ENCODE measurements at places on chromosomes 7 and 10.

DNA sequence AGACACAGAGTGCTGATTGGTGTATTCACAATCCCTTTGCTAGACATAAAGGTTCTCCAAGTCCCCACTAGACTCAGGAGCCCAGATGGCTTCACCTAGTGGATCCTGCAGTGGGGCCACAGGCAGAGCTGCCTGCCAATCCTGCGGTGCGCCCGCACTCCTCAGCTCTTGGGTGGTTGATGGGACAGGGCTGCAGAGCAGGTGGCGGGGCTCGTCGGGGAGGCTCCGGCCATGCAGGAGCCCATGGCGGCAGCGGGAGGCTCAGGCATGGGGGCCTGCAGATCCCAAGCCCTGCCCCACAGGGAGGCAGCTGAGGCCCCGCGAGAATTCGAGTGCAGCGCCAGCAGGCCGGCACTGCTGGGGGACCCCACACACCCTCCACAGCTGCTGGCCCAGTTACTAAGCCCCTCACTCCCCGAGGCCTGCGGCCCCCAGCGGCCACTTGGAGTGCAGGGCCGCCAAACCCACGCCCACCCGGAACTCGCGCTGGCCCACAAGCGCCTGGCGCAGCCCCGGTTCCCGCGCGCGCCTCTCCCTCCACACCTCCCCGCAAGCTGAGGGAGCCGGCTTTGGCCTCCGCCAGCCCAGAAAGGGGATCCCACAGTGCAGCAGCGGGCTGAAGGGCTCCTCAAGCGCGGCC is 7.7 kb upstream of the BET1 start:
- H3K27ac ChIP-seq: no peak overlapping the region
- no peaks in the 10 kb centered on the region for H3K27me3 ChIP-seq
- no peak for DNase-seq

GRCh38 chr7:91367812-91368578 is 103.8 kb downstream of the FZD1 start:
- H3K4me1 ChIP-seq: no peaks in the 10 kb centered on the region
- no peak for DNase-seq
- no peaks in the 10 kb centered on the region for H3K36me3 ChIP-seq
- no peak overlapping the region for H3K4me3 ChIP-seq

GRCh38 chr10:113491967-113492565 is 60.8 kb upstream of the HABP2 start:
- no peak overlapping the region for H3K4me3 ChIP-seq
- no peaks in the 10 kb centered on the region for H3K4me1 ChIP-seq
- H3K36me3 ChIP-seq: no peaks in the 10 kb centered on the region

DNA sequence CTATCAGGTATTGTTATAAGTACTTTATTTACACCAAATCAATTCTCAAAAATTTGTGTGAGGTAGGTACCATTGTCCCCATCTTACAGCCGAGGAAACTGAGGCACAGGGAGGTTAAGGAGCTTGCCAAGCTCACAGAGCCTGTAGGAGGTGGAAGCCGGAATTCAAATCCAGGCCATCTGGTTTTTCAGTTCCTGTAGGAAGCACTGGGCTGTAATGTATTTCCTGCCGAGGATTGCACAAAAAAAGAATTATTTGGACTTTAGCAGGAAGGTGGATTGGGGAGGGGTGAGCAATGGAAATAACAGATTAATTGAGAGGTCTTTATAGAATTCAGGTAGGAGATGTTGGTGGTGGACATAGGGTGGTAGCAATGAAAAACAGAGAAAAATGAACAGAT is 315.3 kb upstream of the AUTS2 start:
- no peaks in the 10 kb centered on the region for H3K4me1 ChIP-seq
- H3K27ac ChIP-seq: no peak overlapping the region
- no peaks in the 10 kb centered on the region for H3K36me3 ChIP-seq
- no peak for DNase-seq
- H3K27me3 ChIP-seq: no peaks in the 10 kb centered on the region

DNA sequence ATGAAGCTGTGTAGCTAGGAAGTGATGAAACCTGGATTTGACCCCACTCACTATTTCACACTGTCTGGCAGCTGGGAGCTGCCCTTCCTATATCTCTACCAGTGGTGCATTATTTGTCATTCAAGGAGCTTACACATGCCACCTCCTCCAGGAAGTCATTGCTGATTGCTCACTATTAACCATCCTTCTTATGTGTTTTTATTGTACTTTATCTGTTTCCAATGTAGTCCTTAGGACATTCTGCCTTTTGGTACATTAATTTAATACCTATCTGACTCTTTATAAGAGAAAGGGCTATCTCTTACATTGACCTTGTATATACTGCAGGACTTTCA is 31.0 kb downstream of the HHEX start:
- no peak overlapping the region for H3K4me3 ChIP-seq
- no peaks in the 10 kb centered on the region for H3K4me1 ChIP-seq
- H3K36me3 ChIP-seq: no peaks in the 10 kb centered on the region
- DNase-seq: no peak
- no peaks in the 10 kb centered on the region for H3K27me3 ChIP-seq

- H3K36me3 ChIP-seq: no peaks in the 10 kb centered on the region
- no peak overlapping the region for H3K27ac ChIP-seq
- H3K27me3 ChIP-seq: no peaks in the 10 kb centered on the region
These were observed 128.5 kb downstream of the TACC2 start for GRCh38 chr10:122117475-122117874.

DNA sequence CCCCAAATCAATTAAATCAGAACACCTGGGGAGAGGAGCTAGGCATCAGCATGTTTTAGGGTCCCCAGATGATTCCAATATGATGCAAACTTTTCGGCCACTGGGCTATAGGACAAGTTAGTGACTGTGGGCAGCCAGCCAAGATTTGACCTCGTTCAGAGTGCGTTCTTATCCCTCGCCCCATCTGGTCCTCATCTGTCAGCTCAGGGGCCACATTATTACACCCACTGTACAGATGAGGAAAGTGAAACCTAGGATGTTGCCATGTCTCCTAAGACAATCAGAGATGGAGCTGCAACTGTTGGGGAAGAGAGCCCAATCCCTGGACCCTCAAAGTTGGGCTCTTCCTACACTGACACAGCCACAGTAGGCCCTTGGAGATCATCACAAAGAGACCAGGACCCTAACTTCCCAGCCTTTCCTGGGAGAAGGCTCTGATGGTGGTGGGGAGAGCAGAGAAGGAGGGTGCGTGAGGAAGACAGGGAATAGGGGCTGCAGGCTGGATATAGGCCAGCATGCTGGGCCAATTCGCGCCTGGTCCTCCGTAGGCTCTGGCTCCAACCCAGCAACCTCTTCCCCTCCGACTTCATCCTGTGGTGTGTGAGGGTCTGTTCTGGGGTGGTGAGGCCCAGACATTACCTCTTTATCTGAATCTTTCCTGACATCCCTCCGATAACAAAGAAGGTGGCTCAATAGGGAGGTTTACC is 109.4 kb upstream of the ZMIZ1 start:
- no peak for DNase-seq
- H3K36me3 ChIP-seq: no peaks in the 10 kb centered on the region
- no peaks in the 10 kb centered on the region for H3K4me1 ChIP-seq

DNA sequence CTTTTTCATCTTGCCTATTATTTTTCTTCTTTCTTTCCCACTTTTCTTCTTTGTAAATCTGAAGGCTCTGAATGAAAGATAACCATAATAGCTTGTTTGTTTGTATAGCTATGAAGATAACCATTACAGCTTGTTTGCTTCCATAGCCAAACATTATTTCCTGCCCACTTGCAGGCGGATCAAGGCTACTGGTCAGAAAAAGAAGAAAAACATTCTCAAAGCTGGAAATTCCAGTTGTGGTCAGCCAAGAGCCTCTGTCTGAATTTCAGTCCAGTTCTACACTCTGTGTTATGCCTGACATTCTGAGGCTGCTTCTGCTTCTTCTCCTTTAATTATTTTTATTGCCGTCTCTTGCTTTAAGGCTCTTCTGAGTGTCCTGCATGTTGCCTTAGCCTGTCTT is 48.9 kb downstream of the TMEM178B start:
- H3K27ac ChIP-seq: no peak overlapping the region
- H3K4me1 ChIP-seq: no peaks in the 10 kb centered on the region
- H3K4me3 ChIP-seq: no peak overlapping the region
- no peak for DNase-seq
- no peaks in the 10 kb centered on the region for H3K27me3 ChIP-seq

DNA sequence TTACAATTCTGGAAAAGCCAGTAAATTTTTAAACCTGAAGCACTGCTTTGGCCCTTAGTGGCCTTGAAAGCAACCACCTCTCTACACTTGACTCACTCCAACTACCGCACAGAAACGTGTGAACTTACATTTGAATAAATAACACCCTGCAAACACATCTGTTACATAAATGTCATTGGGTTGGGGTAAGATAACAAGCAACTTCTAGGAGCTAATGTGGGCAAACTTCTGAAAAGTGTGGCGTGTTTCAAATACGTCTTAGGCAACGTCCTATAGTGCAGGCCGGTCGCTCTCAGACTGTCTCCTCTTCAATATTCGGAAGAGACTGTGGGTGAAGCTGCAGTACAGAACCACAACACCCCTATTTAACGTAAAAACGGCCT is 474 bp downstream of the ORC5 start:
- peaks cover 26% of the 10 kb centered on the region for H3K4me1 ChIP-seq
- DNase-seq: no peak
- peaks cover 20% of the 10 kb centered on the region for H3K36me3 ChIP-seq
- H3K4me3 ChIP-seq: peak overlapping the region; percentile 92
- peak overlapping the region; percentile 97 for H3K27ac ChIP-seq

DNA sequence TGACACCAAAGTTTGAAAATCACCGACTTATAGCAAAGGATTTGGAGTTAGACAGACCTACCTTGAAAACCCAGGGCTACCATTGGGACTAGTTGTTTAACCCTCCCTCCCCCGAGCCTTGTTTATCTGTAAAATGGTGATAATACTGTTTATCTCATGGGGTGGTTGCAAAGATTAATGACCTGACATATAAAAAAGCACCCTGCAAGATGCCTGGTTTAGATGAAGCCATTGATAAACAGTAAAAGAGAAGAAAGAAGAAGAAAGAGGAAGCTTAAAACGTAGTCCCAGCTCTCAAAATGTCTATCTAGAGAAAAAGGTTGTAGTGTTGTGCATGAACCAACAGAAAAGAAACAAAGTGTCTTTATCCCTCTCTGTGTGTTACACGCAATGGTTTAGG is 145.7 kb downstream of the FGFR2 start:
- H3K4me3 ChIP-seq: no peak overlapping the region
- H3K4me1 ChIP-seq: no peaks in the 10 kb centered on the region
- H3K36me3 ChIP-seq: no peaks in the 10 kb centered on the region
- no peak overlapping the region for H3K27ac ChIP-seq

- no peaks in the 10 kb centered on the region for H3K27me3 ChIP-seq
- no peak overlapping the region for H3K27ac ChIP-seq
- H3K4me3 ChIP-seq: no peak overlapping the region
- H3K36me3 ChIP-seq: no peaks in the 10 kb centered on the region
- H3K4me1 ChIP-seq: no peaks in the 10 kb centered on the region
These were observed 13.9 kb downstream of the CHAT start for GRCh38 chr10:49627644-49628247.

DNA sequence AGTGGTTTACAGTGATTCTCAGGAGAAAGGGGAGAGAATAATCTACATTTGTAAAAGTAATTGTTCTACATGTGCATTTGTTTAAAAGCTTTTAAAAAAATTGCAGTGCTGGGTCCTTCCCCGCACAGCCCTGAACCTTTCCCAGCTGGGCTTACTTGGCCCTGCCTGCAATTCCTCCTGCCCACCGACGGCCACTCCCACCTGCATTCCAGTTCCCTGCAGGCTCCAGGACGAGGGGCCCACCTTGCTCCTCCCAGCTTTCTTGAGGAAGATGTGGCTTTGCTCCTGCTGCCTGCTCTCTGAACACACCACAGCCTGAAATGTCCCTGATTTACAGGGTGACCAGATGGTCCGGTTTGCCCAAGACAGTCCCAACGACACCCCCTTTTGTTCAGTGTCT is 222.7 kb downstream of the PRPF18 start:
- no peaks in the 10 kb centered on the region for H3K4me1 ChIP-seq
- no peak for DNase-seq
- peaks cover 6% of the 10 kb centered on the region for H3K27me3 ChIP-seq
- H3K27ac ChIP-seq: no peak overlapping the region

DNA sequence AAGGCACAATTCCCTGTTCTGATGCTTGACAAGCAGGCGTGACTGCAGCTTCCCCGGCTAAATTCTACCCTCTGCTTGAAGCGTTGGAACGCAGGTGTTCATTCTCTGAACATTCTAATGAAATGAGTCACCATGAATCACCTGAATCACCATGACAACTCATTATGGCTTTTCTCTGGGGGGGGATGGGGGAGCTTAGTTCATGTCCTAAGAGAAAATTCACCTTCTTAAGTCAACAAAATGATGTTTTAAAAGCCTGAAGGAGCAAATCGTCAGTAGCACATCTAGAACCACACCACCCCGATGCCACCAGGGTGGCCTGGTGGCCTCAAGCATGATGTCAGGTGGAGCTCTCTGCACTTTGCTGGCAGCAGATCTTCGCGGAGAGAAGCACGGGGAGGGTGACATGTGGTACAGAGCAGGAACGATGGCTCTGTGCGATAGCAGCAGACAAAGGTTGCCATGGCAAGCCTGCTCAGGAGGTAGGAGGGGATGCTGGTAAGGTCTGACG is 33.7 kb downstream of the DDC start:
- DNase-seq: no peak
- H3K36me3 ChIP-seq: no peaks in the 10 kb centered on the region
- H3K4me3 ChIP-seq: no peak overlapping the region
- no peaks in the 10 kb centered on the region for H3K4me1 ChIP-seq
- no peak overlapping the region for H3K27ac ChIP-seq

GRCh38 chr10:132265890-132266496 is 41.8 kb downstream of the STK32C start:
- no peak for DNase-seq
- H3K4me1 ChIP-seq: no peaks in the 10 kb centered on the region
- no peak overlapping the region for H3K4me3 ChIP-seq
- no peaks in the 10 kb centered on the region for H3K27me3 ChIP-seq

DNA sequence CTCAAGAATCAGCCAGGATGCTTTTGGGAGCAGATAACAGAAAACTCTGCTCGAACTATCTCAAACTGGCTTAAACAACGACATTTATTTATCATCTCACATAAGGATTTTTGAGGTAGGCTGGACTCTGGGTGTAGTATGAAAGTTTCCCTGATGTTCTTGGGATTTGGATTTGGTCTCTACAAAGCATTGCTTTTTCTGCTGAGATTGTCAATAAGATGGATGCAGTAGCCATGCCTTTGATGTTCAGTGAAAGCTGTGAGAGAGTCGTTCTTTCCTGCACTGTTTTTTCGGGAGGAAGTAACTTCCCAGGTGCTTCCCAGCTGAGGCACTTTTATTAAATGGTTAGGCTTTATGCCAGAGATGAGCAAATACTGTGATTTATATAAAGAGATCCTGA is 181.1 kb downstream of the PRKG1 start:
- no peaks in the 10 kb centered on the region for H3K27me3 ChIP-seq
- H3K4me3 ChIP-seq: no peak overlapping the region
- H3K27ac ChIP-seq: no peak overlapping the region
- no peaks in the 10 kb centered on the region for H3K4me1 ChIP-seq
- DNase-seq: no peak

DNA sequence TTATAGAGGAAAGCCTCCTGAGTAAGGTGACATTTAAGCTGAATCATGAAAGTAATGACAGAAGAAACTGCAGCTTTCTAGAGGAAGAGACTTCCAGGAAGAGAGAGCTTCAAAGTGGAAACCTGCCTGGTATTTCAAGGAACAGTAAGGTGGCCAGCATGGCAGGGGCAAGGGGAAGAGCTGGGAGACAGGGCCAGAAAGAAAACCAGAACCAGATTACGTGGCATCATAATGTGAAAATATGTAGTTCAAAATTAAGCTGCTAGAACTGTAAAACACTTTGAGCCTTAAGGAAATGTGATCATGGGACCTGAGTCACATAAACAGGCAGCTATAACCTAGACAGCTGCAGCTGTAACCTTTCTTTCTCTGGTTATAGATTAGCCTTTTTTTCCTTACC is 238.0 kb upstream of the FOXK1 start:
- no peak overlapping the region for H3K27ac ChIP-seq
- no peak overlapping the region for H3K4me3 ChIP-seq
- no peaks in the 10 kb centered on the region for H3K36me3 ChIP-seq
- H3K27me3 ChIP-seq: no peaks in the 10 kb centered on the region
- H3K4me1 ChIP-seq: no peaks in the 10 kb centered on the region
- no peak for DNase-seq

Data from DND-41 (cell line).